ENCODE measurements at places on chromosomes 6 and 20.

GRCh38 chr6:126926926-126927325 lies 191.5 kb upstream of the RSPO3 start:
- DNase-seq: no peak

- no peak for DNase-seq
Measured at GRCh38 chr6:136859430-136859829, 37.0 kb downstream of the PEX7 start.

- no peak for DNase-seq
Measured at GRCh38 chr6:112302142-112302705, 44.9 kb upstream of the RFPL4B start.

DNA sequence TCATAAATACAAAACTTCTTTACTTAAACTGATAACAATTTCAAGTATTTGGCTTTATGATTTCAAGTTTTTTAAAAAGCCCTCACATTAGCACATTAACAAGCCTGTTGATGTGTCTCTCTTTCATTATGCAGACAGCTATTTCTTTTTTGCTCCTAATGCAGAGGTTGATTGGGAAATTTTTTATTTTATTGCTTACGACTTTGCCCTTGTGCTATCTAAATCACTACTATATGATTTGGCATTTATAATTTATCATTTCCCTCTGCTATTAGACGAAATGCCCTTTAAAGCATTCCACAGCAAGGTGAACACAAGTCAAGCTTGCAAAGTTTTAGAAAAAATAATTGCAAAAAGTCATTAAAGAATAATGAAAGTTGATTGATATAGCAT lies 54.5 kb upstream of the REV3L start:
- no peak for DNase-seq

GRCh38 chr20:37449276-37449675 lies 71.8 kb upstream of the NNAT start:
- DNase-seq: no peak

GRCh38 chr20:47785311-47785853 lies at the start of gene SULF2:
TSS of gene SULF2 (minus strand) at chr20:47785481. CDS start at chr20:47757363, 28,118 bp downstream.
- no peak for DNase-seq

- DNase-seq: no peak
Measured at GRCh38 chr6:168450917-168451316, 9.9 kb downstream of the SMOC2 start.

DNA sequence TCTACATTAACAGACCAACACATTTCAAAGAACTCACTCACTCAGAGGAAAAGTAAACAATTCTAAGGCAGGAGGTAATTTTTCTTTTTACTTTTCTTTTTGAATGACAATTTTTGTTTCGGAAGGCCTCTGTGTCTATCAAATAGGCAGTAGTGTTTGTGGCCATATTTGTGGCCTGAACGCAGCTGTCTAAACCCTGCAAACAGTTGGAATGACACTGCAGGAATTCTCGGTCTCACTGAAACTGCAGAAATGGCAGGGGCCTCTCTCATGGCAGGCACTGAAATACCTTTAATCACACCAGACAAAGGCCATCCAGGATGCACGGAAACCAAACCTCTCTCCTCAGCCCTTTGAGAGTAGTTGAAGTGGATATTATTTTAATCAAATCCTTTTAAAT lies 30.4 kb downstream of the FYN start:
- DNase-seq: no peak

DNA sequence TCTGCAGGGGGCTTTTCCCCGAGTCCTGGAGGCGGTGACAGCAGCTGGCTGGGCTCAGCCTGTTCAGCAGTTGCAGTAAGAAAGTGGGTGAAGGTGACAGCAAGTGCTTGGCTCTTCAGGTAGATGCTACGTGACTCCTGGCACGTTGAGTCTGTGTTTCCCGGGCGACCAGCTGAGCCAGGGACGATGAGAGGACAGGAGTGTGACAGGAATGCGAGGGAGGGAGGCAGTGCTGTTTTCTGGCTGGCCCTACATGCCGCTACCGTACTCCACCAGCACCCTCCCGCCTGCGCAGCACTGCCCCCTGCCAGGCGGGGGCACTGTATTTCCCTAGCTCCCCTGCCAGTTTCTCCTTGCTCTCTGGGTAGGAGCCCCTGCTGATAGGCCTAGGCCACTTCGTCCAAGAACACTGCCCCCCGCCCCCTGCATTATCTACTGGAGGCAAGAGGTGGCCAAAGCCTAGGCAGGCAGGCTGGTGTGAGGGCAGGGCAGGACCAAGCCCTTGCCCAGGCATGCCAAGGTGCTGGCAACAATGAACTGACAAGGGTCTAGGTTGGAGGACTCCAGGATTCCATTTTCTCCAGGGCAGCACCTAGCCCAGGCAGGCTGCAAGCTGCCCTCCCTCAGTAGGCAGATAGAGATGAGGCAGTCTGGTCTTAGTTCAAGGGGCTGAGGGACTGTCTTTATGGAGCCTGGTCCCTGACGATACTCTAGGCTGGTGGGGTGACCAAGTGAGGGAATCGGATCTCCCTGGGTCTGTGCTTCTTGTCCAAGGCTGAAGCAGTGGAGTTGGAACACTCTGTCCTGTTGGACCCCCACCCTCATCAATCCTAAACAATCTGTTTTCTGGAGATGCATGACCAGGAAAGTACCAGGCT lies 19.2 kb downstream of the MRPS18A start:
- DNase-seq: no peak

- DNase-seq: no peak
Measured at GRCh38 chr6:168050225-168050880, 28.7 kb downstream of the FRMD1 start.

DNA sequence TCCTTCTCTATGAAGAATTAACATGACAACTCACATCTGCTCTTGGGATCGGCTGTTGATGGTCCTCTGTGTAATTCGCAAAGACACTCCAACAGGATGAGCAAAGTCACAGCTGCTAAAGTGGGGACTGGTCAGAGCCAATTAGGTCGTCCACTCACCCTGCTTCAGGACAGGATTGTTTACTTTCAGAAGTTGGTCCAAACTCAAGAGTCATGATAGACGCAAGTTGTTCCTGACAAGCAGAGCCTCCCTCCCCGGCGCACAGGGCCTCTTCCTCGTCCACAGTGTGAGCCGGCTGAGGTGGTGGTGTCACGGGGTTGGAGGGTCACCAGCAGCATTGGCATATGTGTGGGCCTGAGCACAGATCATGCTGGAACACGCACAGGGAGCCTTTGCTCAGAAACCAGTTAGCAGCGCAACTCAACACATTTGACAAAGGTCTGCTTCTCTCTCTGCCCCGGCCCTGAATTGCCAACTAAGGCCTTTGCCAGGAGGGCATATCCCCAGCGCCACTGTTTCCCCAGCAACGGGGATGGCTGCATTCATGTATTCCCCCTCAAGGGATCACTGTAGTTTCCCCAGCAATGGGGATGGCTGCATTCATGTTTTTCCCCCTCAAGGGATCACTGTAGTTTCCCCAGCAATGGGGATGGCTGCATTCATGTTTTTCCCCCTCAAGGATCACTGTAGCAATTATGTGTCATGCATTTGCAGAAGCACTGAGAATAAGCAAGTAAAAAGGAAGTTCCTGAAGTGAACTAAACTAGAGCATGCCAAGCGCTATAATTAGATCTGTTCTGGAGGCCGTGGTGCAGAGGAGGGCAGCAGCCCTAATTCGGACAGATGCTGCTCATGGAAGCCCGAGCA lies 111.7 kb downstream of the THBS2 start:
- DNase-seq: no peak

DNA sequence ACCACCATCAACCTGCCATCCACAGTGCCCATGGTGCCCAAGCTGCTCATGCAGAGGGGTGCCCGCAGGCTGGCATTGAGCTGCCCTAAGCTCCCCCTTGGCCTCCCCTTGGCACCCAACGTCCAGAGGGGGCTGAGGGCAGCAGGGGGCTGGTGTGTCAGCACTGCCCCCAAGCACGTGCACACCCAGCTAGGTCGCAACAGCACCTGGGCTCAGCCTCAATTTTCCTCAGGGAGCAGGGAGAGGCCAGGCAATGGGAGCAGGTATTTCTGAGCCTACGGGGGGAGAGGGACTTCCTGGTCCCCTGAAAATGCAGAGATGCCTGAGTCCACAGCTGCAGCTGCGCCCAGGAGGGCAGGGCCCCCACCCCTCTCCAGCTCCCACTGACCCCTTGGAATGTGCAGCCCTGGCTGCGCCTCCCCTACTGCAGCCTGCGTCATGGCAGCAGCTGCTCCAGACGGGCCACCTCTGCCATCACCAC lies 204.2 kb downstream of the ANKRD60 start:
- no peak for DNase-seq

- no peak for DNase-seq
Measured at GRCh38 chr6:134026597-134026996, 25.8 kb downstream of the SLC2A12 start.

DNA sequence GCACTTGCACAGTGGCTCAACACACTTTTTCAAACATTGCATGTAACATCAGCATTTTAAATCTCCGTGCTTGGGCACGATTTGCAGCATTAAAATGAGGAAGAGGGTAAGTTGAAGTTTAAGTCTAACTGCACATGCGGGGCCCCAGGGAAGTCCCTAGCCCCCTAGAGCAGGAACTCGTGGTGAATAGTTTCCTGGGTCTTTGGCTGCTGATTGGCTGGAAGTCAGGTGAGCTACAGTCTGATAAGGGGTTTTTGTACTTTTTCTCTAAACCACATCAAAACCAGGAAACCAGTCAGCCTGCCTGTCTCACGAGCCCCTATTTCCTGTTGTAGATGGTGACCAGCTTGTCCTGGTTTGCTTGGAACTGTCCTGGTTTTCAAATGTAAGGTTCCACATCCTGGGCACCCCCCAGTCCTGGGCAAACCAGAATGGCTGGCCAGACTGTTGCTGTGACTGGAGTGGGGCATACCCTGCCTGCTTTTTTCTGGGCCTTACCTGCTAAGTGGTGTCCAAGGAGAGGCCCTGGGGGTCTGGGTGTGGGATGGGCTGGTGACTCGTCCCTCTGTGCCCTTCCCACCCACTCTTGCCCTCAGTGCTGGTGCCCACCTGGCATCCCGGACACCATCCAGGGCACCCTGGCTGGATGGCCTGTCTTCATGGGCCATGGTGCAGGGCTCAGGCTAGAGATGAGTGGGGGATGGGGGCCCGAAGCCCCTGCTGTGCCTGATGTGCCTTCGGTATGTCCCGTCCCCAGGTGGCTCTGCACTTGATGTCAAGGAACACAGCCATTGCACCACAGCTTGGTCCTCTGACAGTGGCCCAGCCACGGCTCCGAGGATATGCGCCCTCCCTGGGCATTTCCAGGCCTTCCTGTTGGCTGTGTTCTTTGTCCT lies 31.8 kb downstream of the SUN5 start:
- DNase-seq: no peak

DNA sequence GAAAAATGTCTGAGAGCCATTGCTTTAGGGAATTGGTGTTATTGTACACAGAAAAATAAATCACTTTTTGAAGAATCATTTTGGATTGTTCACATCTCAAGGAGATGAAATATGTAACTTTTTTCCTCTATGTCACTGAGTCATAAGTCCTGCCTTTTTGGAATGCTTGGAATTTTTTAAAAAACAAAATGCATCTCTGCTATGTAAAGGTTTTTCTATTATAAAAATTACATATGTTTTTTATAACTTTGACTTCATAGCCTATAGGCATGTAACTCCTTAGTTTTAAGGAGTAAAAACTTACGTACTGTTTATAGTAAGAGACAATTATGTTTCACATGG lies 8.7 kb downstream of the RNF144B start:
- no peak for DNase-seq

- DNase-seq: peak; percentile 69
Measured at GRCh38 chr6:27893836-27894807, 18.1 kb downstream of the OR2B2 start.

DNA sequence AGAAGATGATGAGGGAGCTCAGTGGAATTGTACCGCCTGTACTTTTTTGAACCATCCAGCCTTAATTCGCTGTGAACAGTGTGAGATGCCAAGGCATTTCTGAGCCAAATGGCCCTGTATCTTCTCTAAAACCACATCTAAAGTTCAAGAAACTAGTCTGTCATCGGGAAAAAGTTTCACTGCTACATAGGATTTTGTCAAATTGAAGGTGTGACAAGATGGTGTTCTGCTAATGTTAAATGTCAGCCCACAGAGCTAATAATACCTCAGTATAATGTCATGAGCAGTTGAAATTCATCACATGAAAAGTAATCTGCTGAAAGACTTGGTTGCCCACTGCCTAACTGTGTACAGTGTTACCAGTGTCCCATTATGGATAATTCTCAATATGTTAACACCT lies 9.6 kb downstream of the SUMO4 start:
- DNase-seq: no peak

DNA sequence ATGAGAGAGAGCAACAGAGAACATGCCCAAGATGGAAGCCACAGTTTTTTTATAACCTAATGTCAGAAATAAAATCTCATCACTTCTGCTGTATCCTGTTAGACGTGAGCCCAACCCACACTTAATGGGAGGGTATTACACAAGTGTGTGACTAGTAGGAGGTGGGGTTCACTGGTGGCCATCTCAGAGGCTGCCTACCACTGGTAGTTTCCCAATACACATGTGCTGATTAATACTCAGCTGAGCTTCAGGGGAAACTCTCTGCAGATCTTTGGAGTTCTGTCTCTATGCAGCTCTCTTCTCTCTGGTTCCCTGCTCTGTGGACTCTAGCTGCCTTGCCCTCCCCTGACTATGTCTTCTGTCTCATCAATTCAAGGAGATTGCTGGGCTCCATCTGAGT lies 35.7 kb downstream of the CNBD2 start:
- DNase-seq: no peak

GRCh38 chr20:3044336-3044965 lies 1.0 kb downstream of the GNRH2 start:
- no peak for DNase-seq

GRCh38 chr20:63518351-63518861 lies 2.2 kb upstream of the PPDPF start:
- DNase-seq: no peak

DNA sequence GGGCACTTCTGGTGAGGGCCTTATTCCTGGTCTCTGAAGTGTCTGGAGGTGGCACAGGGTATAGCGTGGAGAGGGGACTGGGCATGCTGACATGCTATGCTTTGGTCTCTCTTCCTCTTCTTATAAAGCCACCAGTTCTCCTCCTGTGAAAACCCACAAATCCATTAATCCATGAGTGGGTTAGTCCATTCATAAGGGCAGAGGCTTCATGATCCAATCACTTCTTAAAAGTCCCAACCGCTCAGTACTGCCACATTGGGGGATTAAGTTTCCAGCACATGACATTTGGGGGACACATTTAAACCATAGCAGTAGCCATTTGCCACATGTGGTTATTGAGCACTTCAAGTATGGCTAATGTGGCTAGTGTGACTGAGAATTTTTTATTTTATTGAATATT lies 3.8 kb upstream of the TRIB3 start:
- DNase-seq: no peak

- DNase-seq: no peak
Measured at GRCh38 chr6:26333476-26334297, 31.3 kb upstream of the BTN3A2 start.
